ELF-1 (cell line): ENCODE measurements at places on chromosomes 6 and 20.
A peak's percentile ranks its signal among the peaks of the same experiment; 100 is the strongest.

- DNase-seq = no peak
Observed at GRCh38 chr20:63102721-63103375, 96.1 kb upstream of the BHLHE23 start.

GRCh38 chr6:155155787-155156447, 107.9 kb upstream of the CLDN20 start:
- no peak for DNase-seq

DNA sequence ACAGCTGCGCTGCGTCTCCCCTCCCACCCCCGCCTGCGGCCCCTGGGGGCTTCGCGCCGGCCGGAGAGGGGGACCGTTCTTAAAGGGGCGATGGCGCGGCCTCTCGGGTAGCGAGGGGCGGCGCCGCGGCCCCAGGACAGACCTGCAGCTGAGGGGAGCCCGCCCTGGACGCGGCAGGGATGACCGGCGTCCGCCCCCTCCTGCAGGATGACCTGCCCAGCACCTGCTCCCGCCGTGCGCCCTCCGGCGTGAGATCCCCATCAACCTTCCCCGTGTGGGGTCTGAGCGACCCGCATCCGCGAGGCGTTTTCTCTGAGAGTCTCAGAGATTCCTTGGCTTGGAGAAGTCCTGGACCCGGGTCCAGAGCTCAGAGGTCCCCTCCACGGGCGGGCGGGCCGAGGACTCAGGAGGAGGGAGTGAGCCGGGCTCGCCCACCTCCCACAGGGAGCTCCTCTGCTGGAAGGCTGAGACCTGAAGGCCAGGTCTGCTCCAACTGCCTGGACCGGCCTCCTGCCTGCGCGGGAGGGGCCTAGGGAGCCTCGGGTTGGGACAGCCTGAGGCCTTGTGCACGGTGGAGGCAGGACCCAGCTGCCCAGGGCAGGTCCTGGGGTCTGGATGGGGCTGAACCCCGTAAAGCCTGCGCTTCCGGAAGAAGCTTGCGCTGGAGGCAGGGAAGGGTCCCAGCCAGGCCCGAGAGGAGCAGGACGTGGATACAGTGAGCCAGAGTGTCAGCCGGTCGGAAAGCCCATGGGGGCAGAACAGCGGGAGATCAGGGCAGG, 532 bp upstream of the NKAIN4 start:
- DNase-seq = peak; percentile 74

GRCh38 chr6:168711666-168712300, 270.8 kb downstream of the SMOC2 start:
- no peak for DNase-seq

DNA sequence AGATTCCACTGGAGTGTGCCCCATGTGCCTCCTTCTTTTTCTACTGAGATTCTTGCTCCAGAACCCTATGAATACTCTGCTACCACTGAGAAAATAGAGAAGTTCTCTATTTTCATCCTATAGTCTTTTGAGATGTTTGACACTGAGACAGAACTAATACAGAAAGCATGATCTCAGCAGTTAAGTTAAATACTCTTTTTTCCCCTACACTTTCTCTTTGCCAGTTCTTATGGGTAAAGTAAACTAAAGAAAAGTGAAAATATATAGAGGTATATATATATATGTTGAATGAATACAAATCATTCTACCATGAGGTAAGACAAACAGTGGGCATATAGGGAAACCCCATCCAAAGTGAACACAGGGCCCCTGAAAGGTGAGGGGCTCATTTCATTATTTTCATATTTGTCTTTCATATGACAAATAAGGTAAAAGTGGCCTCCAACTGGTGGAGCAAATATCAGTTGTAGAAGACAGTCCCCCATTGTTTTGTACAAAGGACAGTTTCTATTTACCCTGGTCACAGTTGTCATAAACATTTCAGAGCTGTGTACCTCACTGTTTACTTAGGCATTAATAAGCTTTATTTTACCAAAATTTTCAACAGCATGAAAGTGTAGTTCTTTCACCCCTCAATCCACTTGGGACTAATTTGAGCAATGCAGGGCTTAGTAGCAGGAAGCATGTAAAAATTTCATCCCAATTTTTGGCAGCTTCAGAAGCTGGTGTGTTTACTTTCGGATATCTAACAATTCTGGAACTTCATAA, 188.3 kb upstream of the MARCKS start:
- no peak for DNase-seq

- no peak for DNase-seq
Observed at GRCh38 chr20:44936510-44936909, 23.7 kb downstream of the TOMM34 start.

DNA sequence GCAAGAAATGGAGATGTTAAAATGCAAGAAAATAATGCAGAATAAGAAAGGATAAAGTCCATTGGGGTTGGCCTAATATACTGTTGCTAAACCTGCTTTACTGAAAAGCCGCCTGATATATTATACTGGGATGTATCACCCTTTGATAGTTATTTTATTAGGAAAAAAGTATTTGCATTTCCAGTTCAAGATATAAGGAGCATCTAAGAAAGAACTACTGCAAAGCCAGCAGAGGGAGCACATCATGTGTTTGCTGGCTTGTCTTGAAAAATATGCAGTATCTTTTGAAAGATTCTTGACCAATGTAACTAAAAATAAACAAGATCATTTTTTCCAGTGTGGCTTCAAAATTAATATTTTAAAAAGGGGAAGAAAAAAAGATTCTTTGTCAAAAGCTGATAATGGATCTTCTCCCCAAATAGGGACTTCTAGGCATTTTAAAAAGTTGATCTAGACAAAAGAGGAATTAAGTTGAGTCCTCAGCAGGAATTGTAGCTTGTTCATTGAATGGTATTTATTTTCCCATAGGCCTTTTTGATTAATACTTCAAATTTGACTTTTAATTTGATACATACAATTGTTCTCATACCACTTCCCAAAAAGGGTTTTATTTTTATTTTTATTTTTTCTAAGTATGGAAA, 214.9 kb downstream of the ZFAND3 start:
- no peak for DNase-seq

DNA sequence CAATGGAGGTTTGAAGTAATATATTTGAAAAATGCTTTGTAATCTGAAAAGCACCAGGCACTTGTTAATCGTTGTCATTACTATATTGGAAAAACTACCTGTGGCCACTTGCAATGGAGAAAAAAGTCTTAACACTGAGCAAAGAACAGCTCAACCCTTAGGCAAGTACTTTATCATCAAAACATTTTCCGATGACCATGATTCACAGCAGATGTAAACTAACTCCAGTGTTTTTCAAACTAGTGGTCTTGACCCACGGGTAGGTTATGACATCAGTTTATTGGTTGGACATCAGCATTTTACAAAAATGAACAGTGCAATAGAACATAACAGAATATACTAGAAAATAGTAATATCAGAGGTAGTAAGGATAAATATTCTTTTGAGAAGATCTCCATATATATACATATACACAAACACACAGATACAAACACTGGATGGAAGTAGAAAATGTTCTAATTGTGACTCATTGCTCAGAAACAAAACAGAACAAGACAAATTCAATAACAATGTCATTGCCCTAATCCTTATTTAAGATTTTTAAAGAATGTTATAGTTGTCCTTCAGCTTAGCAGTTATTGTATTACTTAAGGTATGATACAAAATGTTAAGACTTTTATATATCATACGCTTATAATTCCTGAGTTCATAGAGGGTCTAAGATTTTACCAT, 123.0 kb downstream of the PLCB1 start:
- DNase-seq = no peak

- peak; percentile 80 for DNase-seq
Observed at GRCh38 chr6:27608916-27609883, 136.3 kb upstream of the ZNF184 start.

DNA sequence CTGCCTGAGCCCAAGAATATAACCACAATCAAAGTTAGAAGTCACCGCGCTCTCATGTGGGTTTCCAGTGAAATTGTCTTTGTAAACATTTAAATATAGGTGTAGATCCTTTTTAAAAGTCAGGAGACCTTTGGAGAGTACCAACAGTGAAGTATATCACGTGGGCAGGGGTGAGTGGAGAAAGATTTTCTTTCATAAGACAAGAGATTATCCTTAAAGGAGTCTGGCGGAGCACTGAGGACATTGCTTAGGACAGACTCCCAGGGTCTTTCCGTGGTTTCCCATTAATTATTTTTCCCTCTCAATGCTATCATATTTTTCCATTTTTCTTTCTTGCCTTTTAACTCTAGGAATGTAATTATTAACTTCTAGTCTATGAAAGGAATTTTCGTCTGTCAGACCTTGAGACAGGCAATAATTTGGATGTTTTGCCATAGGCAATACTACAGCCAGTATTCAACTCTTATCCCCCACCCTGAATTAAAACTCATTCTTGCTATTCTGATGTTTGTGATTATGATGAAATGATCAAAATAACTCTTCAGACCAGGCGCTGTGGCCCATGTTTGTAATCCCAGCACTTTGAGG, 31.4 kb downstream of the DCBLD1 start:
- no peak for DNase-seq

- DNase-seq = no peak
Observed at GRCh38 chr20:20561841-20562240, 150.6 kb downstream of the RALGAPA2 start.

- no peak for DNase-seq
Observed at GRCh38 chr6:134932098-134932497, 17.8 kb downstream of the ALDH8A1 start.

GRCh38 chr6:162713974-162714780, 13.4 kb downstream of the PRKN start:
- DNase-seq = no peak

GRCh38 chr6:82248273-82248735, 760 bp upstream of the IBTK start:
- no peak for DNase-seq

DNA sequence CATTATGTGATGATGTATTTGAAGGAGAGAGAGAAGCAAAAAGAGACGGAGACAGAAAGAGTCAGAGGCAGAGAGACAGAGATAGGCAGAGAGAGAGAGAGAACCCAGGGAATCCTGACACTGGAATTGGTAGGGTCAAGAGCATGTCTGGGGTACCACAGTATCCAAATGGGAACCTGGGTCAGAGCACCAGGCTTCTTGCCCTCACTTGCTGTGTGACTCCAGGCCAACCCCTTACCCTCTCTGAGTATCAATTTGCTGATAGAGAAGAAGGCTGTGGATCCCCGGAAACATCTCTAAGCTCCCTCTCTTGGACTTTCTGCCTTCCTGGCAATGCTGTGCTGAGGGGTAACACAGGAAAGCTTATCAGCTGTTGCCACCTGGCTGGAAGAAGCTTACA, 385.3 kb upstream of the SULF2 start:
- no peak for DNase-seq

GRCh38 chr20:57680131-57680716, 29.6 kb downstream of the PMEPA1 start:
- DNase-seq = no peak

- peak; percentile 26 for DNase-seq
Observed at GRCh38 chr20:13819885-13820645, 35.2 kb downstream of the NDUFAF5 start.

DNA sequence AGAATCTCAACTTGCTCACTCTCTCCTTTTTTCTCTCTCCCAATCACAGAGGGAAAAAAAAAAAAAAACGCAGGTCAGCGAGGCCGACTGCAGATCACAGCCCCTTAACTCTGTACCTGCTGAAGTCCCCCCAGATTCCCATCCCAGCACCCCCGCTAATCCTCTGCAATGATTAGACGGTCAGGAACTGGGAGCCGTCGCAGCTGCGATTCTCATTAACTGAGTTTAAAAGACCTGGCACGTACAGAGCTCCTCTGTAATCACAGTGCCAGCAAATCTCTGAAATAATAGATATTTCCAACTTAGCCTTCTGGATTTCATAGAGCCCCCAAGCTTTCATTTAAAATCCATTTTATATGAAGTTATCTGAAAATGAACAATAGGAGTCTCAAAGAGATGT, 84.4 kb downstream of the ANKRD60 start:
- DNase-seq = no peak

DNA sequence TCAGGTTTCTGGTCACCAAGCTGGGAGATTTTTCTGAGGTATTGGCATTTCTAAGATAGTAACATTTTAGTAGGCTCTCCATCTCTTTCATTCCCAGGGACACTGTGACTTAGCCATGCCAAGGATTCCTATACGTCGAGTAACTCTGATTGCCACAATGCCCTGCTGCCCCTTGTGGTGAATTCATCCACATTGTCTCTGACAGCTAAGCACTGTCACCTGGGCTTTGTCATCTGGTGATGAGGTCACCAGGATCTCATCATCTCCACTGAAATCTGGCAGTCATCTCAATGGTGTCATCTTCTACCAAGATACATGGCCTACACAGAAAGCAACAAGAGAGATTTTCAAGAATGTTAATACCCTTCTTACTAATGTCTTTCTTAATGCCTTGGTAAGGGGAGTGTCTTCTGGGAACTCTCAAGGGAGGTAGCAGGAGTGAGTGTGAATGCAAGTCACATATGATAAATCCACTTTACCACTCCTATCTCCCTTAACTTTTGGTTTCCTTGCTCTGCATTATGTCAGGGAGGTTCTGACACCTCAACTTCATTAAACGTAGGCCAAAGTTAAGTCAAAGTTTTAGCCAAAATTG, 246.7 kb downstream of the CD109 start:
- peak; percentile 10 for DNase-seq

GRCh38 chr20:43363506-43363905, 94.2 kb upstream of the SRSF6 start:
- peak; percentile 82 for DNase-seq

DNA sequence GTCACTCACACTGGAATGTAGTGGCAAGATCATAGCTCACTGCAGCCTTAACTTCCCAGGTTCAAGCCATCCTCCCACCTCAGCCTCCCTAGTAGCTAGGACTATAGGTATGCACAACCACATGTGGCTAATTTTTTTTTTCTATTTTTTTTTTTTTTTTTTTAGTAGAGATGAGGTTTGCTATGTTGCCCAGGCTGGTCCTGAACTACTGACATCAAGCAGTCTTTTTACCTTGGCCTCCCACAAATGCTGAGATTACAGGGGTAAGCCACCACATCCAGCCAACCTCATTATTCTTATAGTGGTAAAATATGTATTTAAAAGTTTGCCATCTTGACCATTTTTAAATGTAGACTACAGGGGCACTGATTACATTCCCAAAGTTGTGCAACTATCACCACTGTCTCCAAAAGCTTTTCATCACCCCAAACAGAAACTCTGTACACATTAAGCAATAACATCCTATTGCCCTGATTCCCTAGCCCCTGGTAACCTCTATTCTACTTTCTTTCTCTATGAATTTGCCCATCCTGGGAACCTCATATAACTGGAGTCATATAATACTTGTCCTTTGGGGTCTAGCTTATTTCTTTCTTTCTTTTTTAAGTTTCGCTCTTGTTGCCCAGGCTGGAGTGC, 268.0 kb upstream of the JARID2 start:
- DNase-seq = no peak
